Neural progenitor cell (in vitro differentiated cells): ENCODE measurements at places on chromosomes 6 and 20.

GRCh38 chr6:143009851-143010250 is 50.8 kb upstream of the AIG1 start:
- DNase-seq, result no peak

- DNase-seq, result no peak
Observed at GRCh38 chr6:17865798-17866725, 121.4 kb downstream of the KIF13A start.

DNA sequence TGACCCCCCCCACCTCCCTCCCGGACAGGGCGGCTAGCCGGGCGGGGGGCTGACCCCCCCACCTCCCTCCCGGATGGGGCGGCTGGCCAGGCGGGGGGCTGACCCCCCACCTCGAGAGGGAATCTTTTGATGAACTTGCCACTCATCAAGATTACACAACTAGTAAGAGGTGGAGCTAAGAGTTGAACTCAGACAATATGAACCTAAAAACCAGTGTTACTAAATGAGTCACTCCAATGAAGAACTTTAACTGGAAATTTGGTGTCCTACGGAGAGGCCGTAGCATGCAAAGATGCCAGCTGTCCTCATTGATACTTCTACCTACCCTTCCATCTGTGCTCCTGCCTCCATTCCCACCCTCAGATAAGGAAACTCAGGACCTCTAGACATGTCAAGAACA is 42.8 kb downstream of the PFDN4 start:
- DNase-seq, result no peak

GRCh38 chr6:15427331-15428070 is 181.6 kb downstream of the JARID2 start:
- DNase-seq, result no peak

DNA sequence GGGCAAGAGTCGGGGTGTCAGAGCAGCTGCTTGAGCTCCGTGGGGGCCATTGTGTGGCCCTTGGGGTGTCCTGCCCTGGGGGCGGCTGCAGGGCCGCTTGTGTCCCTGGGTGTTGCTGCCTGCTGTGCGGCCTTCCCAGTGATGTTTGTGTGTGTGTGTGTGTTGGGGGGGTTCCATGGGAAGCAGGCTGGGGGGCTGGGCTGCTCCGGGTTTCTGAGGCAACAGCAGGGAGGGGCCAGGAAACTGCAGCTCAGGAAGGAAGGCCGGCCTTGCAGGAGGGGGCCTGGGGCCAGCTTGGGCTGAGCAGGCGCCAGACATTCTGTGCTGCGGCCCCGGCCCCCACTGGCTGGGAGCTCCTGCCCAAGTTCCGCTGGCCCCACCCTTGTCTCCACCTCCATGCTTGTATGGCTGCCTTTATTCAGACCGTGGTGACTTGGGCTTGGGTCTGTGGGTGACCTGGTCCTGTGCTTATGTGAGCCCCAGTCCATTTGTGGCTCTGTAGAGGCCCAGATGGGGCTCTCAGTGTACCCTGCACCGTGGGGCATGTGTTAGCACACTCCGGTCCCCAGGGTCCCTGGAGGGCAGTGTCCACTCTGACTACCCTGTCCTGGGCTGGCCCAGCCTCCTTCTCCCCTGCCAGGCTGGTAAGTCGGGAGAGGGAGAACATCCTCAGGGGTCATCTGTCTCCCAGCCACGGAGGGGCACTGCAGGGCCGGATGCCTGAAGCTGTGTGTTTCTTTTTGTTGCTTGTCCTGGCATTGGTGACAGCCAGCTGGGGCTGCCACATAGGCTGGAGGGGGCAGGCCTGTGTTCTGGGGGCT is 4.6 kb upstream of the SOX18 start:
- DNase-seq, result peak; percentile 74

GRCh38 chr6:90097356-90097755 is 199.3 kb downstream of the BACH2 start:
- no peak for DNase-seq

DNA sequence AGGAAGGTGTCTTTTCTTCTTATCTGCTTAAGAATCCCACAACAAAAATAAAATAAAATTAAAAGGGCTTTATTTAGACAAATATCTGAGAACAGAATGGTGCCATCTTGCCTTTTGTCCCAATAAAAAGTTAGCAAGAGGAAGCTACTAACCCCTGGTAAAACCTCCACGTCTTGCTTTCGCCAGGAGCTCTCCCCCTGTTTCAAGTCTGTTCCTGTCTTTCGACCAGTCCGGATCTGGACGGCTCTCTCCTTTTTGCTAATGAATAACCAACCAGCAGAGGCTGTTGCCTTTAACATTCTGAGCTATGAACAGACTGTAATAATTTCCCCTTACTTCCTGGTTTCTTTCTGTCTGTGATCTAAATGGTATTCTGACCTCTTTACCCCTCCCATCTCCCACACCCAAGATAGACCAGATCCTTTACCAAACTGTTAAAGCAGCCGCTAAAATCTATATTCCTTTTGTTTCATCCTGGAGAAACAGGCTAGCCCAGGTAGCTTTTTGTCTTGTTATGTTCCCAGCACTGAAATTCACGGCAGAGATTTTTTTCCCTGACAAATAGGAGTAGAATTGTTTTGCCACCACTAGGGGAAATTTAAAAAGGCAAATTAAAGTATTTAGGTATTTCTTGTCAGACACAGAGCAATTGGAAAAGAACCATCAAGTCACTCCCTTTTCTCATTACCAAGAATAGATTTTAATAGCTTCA is at the start of gene FRK:
Gene FRK, minus strand, starts transcription at position 320 of the 712 bp plus-strand sequence. CDS start 580 bp downstream, outside the sequence.
- DNase-seq, result no peak

GRCh38 chr20:54173653-54174456 is at the start of gene CYP24A1:
TSS of gene CYP24A1 (minus strand) at chr20:54173986. CDS start at chr20:54173579, 407 bp downstream.
- peak; percentile 65 for DNase-seq

DNA sequence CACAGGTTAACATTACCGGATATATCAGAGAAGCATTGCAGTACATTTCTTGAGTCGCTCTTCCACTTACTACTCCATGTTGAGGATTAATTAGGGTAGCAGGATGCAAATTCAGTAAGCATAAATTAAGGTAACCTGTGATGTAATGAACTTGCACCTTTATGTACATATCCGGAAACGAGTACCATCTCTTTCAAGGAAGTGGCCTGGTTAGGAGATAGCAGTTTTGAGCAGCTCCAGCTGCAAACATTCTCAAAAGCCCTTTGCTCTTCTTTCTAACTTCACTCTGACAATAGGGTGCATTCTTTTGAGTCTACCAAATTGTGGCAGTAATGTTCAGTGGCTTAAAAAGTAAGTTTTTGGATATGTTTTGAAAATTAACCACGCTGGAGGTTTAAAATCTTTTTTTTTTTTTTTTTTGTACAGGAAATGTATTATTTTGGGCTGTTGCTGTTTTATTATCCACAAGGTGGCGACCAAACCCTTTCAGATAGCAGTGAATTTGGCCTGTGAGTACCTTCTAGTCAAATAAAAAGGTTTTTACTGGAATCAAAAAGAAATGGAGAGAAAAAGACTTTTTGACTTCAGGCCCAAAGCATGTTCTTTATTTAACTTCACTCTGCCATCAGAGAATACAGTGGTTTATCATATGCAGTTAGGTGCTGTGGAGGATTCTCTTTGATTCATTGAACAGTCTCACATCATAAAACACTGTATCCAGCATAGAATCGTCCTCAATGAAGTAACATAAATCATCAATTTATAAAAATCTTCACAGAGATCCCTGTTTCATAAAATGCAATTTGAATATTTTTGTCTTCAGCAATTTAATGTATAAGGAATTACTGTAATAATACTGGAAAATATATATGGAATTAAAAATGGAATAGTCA is 8.9 kb downstream of the FAM217B start:
- peak; percentile 62 for DNase-seq

DNA sequence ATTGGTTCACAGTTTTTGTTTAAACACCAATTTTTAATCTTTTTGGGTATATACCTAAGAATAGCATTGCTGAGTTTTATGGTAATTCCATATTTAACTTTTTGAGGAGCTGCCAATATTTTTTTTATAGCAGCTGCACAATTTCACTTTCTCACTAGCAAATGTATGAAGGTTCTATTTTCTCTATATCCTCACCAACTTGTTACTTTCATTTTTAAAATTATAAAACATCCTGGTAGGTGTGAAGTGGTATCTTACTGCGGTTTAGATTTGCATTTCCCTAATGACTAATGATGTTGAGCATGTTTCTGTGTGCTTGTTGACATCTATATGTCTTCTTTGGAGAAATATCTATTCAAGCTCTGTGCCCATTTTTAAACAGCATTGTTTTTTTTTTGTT is 452.1 kb downstream of the GRIK2 start:
- no peak for DNase-seq
